Fibroblast of skin of right biceps (primary cell): ENCODE measurements at places on chromosomes 1 and 21.

GRCh38 chr1:11893907-11894251 lies 32.3 kb downstream of the KIAA2013 start:
- peak; percentile 22 for DNase-seq

DNA sequence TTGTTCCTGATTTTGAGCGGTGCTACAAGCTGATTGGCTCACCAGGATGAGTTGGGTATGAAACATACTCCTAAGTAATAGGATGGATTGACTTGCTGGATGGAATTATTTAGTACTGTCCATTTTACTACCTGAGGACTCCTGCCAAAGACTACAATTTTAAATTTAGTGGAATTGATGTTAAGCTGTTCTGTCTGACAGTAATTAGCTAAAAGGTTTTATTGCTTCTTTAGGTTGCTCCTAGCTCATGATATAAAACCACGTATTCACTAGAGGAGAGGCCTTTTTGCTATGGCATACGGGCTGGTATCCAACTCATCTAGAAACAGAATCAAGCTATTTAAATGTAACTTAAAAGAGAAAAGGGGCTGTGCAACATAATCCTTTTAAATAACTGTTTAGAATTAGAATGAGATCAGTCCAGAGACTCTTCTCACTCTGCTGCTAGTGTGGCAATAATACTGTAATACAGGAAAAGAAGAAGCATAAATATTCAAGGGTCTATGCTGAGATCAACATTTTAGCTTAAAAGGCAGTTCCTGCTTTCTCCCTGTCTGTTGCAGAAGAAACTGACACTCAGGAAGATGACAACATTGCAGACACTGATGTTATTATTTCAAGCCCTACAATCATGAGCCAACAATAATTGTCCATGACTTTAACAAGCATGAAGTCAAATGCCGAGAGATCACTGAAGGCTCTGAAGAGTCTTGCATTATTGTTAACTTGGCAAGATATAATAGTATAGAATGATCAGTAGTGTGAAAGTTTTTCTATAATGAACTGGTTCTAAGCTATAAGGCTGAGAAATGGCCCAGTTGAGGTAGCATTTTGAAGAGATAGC lies 258.7 kb upstream of the ADGRL4 start:
- DNase-seq = no peak

- no peak for DNase-seq
These were observed 2.0 kb downstream of the KCND3 start for GRCh38 chr1:111987502-111987901.

- DNase-seq = peak; percentile 97
These were observed 24.4 kb downstream of the SNAP47 start for GRCh38 chr1:227759341-227760300.

- DNase-seq = no peak
These were observed 4.1 kb downstream of the RUNX3 start for GRCh38 chr1:24925963-24926362.

DNA sequence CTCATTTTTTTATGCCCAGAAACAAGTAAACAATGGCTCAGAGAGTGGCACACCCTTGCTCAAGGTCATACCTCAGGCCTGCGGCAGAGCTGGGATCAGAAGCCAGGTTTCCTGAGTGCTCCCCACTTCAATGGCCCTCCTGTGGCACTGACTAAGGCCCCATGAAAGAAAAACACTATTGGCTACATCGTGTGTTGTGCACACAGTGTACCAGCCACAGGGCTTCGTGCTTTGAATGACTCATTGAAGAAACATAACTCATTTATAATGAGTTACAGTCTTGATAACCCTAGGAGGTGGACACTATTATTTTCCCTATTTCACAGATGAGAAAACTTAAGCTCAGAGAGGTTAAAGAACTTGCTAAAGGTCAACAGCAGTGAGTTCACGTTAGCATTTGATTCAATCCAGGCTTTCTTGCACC lies 91.2 kb downstream of the TRABD2B start:
- DNase-seq = peak; percentile 27

- no peak for DNase-seq
These were observed 209.2 kb downstream of the MATN1 start for GRCh38 chr1:30514137-30514654.

DNA sequence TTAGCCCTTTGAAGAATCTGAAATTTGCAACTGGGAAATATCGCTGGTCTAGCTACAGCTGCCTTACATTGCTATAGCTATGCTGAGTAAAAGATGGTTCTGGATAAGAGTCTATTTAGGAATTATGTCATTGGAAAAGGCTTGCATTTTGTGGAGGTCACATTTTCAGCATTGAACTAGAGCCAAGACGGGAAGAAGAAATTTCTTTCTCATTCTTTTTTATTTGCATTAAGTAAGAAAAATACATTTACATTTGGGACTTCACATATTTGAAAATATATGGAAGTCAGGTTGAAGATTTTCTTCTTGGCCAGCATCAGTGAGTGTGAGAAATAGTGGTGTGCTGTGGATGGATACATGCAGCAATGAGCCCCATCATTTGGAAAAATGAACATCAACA lies 291.6 kb downstream of the PTBP2 start:
- no peak for DNase-seq

DNA sequence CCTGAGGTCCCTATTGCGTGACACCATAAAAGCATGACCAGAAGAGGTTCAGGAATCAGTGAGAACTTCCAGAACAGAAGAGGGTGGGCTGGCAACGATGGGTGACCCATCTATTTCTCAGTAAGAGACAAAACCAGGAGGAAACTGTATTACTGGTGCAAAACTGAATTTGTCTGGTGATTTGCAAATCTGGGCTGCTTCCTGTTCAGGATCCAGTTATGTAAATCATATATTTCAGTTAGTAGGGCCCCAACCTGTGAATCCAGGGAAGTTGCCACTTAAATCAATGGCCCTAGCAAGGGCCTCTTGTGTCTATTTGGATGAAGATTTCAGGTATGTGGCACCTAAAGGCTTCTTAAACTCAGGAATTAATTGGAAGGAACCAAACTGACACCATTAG lies 23.1 kb upstream of the SMAP2 start:
- DNase-seq = no peak

DNA sequence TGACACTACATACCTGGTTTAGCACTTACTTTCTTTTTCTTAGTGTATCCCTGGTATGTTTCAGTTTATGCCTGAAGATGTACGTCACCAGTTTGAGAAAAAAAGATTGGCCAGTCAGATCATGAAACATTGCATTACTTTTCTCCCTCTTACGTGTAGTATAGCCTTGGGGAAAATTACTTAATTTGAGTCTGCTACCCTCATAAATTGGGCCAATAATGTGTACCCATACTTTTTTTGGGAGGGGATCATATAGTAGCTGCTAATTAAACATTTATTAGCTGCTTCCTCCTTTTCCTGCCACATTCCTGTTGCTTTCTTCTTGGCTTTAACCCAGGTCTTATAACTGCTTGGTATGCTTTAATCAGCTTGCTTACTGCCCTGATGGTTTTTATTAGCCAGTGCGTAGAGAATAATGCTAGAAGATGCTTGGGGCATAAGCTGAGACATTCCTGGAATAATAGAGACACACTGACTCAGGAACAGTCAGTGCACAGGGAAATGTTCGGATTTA lies 32.1 kb downstream of the RABGAP1L start:
- DNase-seq = peak; percentile 85

DNA sequence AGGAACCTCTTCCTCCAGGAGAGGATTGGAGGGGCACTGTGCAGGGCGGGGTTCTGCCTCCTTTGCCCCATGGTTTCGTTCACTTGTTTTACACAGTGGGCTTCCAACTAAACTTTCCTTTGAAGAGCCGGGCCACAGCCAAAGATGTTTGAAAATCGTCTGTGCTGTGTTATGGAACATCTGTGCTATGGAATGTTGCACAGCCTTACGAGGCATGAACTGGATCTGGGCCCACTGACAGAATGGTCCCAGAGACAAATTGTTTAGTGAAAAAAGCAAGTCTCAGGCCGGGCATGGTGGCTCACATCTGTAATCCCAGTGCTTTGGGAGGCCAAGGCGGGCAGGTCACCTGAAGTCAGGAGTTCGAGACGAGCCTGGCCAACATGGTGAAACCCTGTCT lies 12.6 kb upstream of the MEF2D start:
- DNase-seq = no peak

DNA sequence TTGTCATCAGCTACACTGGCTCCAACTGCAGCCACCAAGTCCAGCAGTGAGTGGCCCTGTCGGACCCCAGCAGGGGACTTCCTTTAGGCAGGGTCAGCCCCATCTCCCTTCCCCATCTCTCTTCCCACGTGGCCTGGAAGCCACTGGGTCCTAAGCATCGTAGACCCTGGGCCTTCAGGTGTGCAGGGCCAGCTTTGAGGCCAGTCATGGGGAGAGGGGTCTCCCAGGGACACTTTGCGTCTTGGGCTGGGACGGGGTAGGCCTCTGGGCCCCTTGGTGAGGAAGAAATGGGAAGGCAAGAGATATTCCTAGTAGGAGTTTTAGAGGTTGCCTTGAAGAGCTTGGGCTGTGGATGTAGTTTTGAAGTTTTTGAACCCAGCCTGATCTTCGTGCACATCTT lies 12.1 kb upstream of the MIIP start:
- no peak for DNase-seq
